ENCODE measurements at places on chromosomes 11 and 22.

GRCh38 chr11:104148706-104149105, 15.2 kb downstream of the PDGFD start:
- DNase-seq: no peak

DNA sequence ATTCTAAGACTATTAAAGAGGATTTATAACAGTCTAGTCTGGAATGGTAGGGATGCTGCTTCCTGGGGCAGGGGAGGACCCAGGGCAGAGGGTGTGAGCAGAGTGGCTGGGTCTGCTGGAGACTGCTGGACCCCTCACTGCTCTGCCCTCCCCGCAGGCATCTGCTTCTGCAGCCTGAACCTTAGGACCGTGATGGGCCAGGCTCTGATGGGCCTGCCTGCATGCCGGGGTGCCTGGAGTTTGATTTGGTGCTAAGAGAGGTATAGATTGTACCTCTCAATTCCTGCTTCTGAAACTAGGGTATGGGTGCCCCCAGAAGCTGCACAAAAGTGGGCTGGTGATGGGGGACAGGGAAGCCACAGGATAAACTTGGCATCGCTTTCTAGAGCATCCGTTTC, 54.9 kb downstream of the CD82 start:
- DNase-seq: no peak

GRCh38 chr11:10326012-10326964, 21.4 kb downstream of the ADM start:
- no peak for DNase-seq

GRCh38 chr11:37411289-37411688, 813.3 kb upstream of the RAG2 start:
- DNase-seq: no peak

- DNase-seq: no peak
Measured at GRCh38 chr11:104883342-104883741, 14.9 kb downstream of the CASP12 start.

DNA sequence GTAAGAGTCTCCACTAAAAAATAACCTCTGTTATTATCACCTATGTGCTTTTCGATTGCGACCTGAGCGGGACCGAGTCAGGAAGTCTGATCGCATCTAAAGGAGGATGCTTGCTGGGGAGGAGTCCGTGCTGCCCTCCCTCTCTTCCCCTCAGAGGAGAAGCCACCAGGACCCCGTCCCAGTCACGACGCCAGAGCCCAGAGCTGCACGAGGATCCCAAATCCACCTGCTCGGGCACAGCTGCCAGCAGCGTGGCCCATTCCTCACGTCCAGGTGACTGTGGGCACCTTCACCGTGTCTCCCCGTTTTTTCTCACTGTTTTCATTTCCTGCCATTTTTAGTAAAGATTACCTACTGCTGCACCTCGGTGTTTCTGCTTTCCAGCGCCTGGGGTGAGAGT, 390.3 kb downstream of the BRD1 start:
- no peak for DNase-seq

GRCh38 chr22:37482244-37482643, 3.9 kb downstream of the MFNG start:
- DNase-seq: no peak

DNA sequence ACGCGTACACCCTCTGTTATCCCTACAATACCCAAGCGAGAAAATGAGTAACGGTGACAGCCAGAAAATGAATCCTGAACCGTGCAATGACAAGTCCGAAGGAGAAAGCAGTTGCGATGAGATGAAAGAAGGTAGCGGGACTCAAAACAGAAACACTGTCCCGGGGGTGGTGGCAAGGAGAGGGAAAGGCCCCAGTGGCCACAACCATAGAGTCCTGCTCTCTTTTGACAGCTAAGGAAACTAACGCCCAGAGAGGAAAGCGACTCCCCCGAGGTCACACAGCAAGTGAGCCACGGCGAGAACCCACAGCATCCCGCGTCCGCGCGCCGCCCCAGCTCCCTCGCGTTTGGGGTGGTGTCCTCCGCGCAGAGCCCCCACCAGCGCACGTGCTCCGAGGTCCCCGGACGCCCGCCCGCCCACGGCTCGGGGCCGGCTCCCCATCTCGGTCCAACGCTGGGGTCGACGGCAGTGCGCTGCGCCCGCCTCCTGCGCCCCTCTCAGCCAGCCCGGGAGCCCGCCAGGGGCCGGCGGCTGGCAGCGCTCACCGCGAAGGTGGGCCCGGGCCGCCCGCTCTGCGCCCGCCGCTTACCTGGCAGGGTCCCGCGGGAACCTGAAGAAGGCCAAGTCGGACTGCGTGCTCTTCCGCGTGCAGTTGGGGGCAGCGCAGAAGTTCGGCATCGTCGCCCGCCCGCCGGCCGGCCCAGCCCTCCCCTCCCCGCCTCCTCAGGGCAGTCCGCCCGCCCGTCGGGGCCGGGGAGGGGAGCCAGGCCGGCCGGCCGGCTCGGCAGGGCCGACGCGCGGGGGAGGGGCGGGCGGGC, 564 bp downstream of the THAP12 start:
- DNase-seq: no peak

DNA sequence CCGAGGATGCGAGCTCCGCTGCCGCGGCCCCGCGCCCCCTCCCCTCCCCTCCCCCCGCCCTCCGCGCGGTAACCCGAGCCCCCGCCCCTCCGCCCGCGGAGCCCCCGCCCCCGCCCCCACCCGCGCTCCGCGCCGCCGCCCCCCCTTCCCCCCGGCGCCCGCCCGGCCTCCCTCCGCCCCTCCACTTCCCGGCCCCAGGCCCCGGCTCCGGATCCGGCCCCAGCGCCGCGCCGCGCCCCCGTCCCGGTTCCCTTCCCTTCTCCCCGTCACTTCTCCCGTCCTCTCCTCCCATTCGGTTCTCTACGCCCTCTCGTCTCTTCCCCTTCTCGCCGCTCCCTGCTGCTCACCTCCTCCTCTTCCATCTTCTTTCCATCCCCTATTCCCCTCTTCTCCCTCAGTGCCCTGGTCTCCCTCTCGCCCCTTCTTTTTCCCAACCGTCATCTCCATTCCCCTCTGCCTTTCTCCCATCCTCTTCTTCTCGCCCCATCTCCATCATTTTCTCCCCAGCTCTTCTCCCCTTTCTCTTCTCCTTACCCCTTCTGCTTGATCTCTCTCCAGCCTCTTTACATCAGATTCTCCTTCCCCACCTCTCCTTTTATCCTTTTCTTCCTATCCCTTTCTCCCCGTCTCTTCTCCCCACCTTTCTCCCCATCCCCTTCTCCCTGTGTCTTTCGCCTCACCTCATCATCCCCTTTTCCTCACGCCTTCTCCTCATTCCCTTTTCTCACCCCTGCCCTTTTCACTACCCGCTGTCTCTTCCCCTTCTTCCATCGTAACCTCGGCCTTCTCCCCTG, at the start of gene DCHS1:
Gene DCHS1, minus strand, starts transcription at position 20 of the 794 bp plus-strand sequence. CDS start 14,196 bp downstream, outside the sequence.
- DNase-seq: no peak

DNA sequence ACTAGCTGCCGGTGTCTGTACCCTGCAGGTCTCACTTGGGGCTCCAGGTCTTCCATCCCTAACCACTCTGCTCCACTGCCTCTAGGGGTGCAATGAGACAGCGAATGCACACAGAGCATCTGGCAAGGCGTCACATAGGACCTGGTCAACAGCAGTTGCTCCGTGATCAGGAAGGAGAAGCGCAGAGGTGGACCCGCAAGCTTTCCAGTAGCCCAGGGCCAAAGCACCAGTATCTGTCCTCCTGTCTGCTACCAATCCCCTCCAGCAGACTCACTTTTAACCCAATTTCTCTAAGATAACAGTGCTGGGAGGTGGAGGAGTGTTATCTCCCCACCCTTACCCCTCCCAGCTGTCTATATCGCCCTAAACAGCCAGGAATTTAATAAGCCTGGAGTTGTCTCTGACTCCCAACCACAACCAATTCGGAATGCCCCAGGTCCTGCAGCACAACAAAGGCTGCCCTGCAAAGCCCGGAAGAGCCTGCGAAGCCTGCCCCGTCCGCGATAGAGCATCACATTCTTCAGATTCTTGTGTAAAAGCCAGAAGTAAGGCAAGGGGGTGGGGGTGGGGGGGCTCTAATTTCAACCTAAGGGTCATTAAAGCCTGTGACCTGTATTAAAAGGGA, 19.3 kb downstream of the MYH9 start:
- DNase-seq: no peak

GRCh38 chr22:37806409-37807333, 1.1 kb upstream of the GCAT start:
- DNase-seq: no peak

DNA sequence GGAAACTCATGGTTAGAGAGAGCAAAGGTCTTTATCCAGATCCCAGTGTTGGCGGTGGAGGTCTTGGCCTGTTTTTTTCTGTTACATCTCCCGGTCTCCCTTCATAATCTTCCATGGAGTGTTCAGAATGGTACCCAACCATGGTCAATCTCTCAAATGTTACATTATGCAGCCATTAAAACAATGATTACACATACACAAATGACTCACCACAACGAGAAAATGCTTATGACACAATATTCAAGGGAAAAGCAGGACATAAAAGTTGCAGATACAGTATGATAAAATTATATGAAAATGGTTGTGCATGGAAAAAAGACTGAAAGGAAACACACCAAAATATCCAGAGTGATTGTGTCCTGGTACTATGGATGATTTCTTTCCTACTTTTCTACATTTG, 17.8 kb upstream of the CSNK1E start:
- DNase-seq: no peak

- DNase-seq: no peak
Measured at GRCh38 chr11:15544353-15544752, 429.6 kb downstream of the INSC start.

- no peak for DNase-seq
Measured at GRCh38 chr11:102216433-102217075, 100.7 kb upstream of the BIRC3 start.

DNA sequence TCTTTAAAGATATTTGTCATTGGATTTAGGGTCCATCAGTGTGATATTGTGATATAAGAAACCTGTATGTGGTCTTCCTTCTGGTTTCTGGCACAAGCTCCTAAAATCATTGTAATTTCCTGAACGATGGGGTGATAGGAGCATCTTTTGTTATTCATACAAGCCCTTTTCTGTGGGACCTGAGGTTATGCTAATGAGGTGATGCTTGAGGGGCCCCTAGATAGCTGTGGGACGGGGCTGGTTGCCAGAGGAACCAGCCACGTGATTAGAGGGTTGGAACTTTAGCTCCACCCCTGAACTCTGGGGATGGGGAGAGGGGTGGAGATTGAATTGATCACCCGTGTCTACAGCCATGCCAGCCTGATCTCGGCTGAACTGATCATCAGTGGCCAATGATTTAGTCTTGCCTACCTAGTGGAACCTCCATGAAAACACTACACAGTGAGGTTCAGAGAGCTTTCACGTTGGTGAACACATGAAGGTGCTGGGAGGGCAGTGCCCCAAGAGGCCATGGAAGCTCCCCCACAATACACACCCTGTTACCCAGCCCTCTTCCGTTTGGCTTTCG, 62.8 kb downstream of the BCR start:
- no peak for DNase-seq

DNA sequence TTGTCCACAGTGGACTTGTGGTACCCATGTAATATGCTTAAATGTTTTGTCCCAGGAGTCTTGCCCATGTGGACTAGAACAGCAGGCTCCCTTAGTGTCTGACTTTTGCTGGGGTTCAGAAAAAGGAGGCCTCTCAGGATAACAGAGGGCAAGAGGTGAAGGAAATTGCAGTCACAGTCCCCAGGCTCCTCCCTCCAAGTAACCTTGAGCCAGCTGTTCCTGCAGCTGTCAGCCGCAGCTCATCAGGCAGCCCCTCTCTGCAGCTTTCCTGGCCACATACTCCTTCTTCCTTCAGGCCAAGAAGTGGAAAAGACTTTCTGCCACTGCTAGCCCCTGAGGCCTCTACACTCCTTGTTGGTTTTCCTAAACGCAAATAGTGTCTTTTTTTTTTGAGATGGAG, 6.3 kb upstream of the MYO18B start:
- no peak for DNase-seq

GRCh38 chr11:103070142-103070541, 21.8 kb downstream of the DCUN1D5 start:
- no peak for DNase-seq

GRCh38 chr11:65796726-65797601, 10.1 kb downstream of the OVOL1 start:
- DNase-seq: no peak

DNA sequence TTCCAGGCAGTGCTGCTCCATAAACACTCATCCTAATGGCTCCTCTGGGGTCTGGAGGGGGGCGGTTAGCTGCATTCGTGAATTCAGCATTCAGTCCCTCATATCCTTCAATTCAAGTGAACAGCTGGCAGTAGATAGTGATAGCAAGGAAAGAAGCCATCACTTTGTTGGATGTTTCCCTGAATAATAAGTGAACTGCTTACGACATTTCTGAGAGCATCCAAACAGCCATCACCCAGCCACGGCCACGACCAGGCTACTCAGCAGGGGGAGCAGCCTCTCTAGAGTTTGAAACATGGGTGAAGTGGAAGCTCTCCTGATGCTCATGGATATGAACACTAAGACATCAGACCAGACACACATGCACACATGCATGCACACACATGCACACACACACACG, 163.6 kb downstream of the NTM start:
- DNase-seq: no peak

- no peak for DNase-seq
Measured at GRCh38 chr22:50734343-50734771, 3.6 kb upstream of the ACR start.

DNA sequence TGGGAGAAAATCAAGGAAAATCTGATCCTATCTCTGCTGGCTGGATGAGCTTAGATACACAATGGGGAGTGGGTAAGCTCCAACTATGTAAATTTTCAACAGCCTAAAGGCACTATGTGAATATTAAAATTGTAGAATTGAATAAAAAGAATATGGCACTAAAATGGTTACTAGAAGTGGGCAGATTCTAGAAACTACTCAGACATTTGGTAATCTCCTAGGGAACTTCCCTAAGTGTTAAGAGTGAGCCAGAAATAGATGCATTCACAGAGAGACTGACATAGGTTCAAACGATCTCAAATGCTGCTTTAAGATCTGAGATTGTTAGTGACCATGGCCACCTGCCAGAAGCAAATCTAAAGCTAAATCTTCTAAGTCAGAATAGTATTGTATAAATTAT, 4.3 kb upstream of the OR52E1 start:
- DNase-seq: no peak

- no peak for DNase-seq
Measured at GRCh38 chr11:109507331-109507730, 85.3 kb downstream of the C11orf87 start.

GRCh38 chr22:47539374-47539773, 776.9 kb downstream of the TBC1D22A start:
- DNase-seq: no peak

GRCh38 chr11:45050111-45050510, 96.3 kb upstream of the PRDM11 start:
- no peak for DNase-seq

DNA sequence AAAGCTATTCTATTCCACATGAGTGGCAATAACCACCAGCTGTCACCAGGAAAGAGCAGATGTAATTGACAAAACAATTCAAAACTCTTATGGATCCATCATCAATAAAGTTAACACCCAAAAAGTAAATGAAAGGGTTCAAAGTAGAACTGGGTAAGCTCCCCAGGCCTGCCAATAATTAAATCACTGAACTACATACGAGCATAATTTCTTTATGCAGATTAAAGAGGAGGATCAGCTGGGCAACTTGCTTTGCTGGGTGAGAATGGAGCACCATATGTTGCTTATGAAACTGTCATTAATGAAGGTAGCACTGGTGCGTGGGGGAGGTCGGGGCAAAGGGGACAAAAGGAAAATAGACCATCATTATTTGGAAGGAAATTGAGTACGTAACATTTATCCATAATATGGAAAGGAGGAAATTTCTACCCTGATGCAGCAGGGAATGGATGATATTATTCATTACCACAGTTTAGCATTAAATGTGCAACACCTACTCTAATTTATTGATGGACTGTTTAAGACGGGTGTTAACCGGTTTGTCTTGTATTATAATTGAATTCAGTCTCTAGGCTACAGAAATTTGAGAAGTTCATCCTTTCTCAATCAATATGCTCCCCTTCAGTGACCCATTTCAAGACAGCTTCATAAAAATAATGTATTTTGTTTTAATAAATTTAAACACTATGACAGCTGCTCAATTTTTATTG, 315.9 kb downstream of the CADM1 start:
- DNase-seq: no peak
